ENCODE measurements at places on chromosomes 7 and 10.

DNA sequence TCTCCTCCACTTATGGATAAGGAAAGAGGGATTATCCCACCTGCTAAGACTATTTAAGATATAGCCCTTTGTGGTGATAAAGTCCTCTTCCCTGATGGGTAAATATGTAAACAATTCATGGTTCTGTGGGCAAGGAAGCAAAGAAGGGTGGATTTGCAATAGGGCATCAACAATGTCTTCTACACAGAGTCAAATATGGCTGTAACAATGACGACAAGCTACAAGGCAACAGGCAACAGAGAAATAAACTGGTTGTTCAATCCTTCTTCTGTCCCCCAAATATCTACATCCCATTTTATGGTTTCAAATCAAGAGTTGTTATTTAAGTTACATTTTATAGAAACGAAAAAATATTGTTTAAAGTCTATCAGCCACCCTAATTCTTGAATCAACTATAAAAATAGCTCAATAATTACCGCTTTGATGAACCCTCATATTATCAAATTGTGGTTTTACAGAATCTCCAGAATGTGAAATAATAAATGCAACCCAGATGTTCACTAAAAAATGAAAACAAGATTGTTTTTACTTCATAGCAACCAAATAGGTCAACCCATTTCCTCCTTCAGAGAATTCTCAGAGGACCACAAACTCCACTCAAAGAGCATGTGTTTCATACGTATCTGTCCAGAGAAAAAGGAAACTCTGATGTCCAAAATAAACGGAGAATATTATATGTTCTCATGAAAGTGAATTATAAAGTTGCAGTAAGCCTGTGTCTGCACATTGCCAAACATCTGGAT is 13.8 kb downstream of the CYTH3 start:
- peak; percentile 74 for DNase-seq

DNA sequence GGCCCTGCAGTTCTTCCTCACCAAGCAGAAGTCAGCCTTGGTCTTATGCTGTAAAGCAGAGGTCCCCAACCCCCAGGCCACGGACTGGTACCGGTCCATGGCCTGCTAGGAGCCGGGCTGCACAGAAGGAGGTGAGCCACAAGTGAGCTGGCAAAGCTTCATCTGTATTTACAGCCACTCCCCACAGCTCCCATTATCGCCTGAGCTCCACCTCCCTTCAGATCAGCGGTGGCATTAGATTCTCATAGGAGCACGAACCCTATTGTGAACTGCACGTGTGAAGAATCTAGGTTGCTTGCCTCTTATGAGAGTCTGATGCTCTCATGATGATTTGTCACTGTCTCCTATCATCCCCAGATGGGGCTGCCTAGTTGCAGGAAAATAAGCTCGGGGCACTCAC is 87.6 kb upstream of the NEBL start:
- DNase-seq = no peak

- DNase-seq = no peak
Observed at GRCh38 chr10:111890046-111890445, 293.5 kb downstream of the GPAM start.

GRCh38 chr7:55484241-55484640 is 88.1 kb downstream of the VOPP1 start:
- DNase-seq = no peak

DNA sequence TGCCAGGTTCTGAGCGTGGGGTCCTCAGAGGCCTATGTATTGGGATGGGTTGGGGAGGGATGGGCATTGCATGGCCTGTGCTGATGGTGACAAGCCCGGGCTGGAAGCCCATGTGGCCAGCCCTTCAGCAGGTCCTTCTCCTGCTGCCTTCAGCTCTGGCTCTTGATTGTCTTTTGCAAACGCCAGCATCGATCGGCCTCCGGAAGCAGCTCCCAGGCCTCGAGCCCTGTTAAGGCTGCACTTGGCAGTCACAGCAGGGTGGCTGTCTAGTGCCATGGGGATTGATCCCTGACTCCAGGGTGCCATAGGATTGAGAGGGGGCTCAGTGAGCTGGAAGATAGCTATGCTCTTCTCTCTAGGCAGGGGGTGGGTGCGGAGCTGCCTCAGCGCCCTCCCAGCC is 51.4 kb downstream of the CDH23 start:
- no peak for DNase-seq

- no peak for DNase-seq
Observed at GRCh38 chr10:131920151-131920550, 19.3 kb downstream of the PPP2R2D start.

DNA sequence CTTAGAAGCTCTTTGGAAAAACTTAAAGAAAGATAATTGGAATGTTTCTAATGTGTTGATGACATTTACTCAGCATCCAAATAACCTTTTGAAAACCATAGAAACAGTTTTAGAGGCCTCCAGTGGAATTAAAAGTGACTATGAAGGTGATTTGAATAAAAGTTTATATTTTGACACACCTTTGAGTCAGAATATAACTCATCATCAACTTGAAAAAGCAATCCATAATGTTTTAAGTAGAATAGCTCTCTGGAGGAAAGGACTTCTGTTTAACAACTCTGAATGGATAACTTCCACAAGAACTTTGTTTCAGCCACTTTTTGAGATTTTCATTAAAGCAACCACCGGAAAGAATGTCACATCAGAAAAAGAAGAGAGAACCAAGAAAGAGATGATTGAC is 108.2 kb downstream of the ABCA13 start:
- no peak for DNase-seq

- DNase-seq = peak; percentile 45
Observed at GRCh38 chr10:44960088-44960460, 472 bp downstream of the RASSF4 start.

DNA sequence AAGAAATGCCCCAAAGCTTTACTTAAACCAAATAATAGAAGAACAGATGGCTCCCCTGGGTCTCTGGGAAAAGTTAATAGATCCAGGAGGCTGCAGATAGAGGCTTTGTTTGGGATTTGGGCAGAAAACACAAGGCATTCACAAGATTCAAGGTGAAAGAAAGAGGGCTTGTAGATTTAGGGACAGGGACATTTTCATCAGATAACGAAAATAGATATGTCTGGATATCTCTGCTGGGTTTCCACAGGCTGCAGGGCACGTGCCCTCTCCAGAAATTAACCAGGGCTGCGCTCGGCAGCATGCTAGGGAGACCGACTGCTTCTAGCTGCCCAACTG is 14.9 kb downstream of the CARD11 start:
- no peak for DNase-seq

- DNase-seq = no peak
Observed at GRCh38 chr7:29228289-29229011, 33.9 kb downstream of the CHN2 start.

- DNase-seq = no peak
Observed at GRCh38 chr7:45401155-45401554, 173.0 kb upstream of the ADCY1 start.

DNA sequence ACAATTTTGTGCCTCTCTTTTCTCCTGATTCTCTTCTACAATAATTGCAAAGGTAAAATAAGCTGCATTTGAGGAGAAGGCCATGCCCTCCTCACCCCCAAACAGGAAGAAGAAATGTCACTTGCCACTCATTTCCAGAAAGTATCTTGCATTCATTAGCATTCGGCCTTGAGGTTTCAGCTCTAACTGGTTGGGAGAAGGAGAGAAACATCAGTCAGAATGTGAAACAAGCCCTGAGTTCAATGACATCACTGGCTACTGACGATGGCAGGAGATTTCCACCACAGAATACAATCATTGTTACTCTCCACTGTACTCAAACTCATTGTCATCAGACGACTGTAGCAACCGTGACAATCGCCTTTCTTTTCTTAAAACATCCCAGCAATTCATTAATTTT is 72.8 kb downstream of the PRKCQ start:
- no peak for DNase-seq

- no peak for DNase-seq
Observed at GRCh38 chr7:102424129-102424551, 9.2 kb upstream of the ORAI2 start.

GRCh38 chr10:131630772-131631258 is 270.0 kb upstream of the PPP2R2D start:
- DNase-seq = no peak

DNA sequence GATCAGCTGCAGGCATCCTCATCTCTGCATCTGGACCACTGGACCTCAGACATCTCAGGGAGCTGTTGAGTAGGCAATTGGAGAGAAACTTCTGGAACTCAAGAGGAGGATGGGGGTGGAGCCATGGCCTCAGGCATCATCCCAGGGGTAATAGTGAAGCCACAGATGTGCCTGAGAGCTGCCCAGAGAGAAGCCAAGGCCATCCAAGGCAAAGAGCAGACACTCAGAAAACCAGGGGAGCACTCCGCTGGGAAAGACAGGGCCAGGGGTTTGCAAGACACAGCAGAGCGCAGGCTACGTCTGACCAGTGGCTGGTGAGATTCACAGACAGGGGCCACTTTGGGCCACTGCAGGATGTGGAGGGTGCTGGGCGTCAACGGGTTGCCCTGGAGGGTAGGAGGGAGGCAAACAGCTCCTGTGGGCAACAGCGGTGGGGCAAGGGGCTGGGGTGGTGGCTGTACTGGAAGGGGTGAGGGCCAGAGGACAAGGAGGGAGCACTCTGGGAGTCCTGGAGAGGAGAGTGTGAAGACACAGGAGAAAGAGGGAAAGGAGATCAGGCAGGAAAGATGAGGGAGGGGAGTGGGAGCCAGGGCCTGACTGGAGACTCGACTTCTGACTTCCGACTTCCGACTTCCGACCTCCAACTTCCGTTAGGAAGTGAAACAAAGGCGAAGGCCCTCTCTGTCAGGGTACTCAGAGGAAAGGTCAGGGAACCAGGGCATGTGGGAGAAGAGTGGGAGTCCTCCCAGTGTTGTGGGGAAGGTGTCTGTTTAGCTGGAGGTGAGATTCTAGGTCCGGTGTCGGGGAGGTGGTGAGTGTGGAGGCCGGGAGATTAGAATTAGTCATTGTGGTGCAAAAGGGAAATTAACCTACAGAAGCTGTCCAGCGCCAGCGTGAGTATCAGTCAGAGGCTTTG is 69.7 kb upstream of the ANTXRL start:
- DNase-seq = no peak

DNA sequence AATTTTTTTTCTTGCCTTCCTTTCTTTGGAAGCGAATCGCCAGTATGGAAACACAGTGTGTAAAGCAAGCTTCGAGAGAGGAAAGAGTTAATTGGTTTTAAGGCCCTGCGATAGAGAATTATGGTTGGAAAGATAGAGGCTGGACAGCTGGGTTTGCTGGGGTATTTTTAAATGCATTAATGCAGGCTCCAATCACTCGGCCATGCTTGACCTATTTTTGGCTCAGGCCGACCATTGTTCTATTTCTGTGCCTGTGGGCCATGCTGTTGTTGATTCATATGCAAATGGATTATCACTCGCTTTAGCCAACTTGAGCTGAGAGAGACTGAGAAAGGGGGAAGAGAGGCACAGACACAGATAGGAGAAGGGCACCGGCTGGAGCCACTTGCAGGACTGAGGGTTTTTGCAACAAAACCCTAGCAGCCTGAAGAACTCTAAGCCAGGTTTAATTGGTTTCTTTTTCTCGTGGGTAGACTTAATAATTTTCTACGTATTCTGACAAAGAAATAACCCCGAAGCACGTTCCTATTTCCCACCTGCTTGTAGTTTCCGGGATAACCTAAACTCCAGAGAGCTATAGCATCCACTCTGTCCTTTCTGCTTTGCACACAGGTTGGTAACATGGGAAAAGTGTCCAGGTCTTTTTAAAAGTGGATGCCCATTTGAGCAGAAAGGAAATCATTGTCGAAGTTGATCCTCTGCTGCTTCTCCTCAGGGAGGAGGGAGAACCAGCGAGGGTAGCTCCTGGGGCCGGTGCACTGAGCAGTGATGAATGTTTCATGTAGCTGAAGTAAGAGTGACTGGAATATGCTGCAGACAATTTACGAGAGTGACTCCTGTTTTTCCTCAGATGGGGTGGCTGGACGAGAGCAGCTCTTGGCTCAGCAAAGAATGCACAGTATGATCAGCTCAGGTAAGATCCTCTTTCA is at the start of gene HDAC9:
Gene HDAC9 (plus strand): TSS at position 338 of the 929 bp plus-strand sequence. CDS start 554 bp downstream, at position 892.
- DNase-seq = peak; percentile 64

GRCh38 chr10:116209781-116210180 is 63.2 kb downstream of the GFRA1 start:
- no peak for DNase-seq

- DNase-seq = no peak
Observed at GRCh38 chr7:102393467-102393866, 2.7 kb upstream of the PRKRIP1 start.

DNA sequence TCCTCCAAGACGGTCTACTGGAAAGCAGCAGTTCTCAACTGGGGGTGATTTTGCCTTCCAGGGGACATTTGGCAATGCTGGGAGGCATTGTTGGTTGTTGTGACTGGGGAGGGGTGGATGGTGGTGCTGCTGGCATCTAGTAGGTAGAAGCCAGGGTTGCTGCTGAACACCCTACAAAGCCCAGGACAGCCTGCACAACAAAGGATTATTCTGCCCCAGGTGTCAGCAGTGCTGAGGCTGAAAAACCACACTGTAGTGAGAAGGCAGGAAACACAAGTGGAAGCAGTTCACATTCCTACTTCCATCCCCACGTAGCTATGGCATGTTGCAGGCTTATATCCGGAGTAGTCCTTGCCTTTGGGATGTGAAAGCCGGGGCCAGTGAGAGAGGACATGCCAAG is 86.9 kb downstream of the AOAH start:
- no peak for DNase-seq

- no peak for DNase-seq
Observed at GRCh38 chr7:15204421-15204820, 301.9 kb upstream of the DGKB start.

DNA sequence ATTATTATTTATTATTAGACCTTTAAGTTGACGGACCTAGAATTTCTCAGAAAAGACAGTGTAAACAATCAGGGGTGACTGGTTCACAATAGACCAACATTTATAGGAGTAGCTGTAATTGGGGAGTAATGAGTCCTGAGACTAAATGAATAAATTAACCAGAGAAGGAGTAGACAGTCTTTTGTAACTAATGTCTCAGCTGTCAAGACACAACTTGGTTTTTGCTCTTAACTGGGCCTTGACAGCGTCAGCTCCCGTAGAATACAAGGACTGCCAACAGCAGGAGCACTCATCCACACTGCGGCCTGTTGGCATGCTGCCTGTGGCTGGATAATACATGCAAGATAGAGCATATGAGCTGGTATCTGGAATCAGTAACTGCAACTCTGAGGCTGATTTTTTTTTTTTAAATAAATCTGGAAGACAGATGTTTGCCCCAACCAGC is 123.9 kb downstream of the CACNA2D1 start:
- peak; percentile 84 for DNase-seq

- peak; percentile 2 for DNase-seq
Observed at GRCh38 chr7:30240106-30240800, 44.1 kb upstream of the ZNRF2 start.

DNA sequence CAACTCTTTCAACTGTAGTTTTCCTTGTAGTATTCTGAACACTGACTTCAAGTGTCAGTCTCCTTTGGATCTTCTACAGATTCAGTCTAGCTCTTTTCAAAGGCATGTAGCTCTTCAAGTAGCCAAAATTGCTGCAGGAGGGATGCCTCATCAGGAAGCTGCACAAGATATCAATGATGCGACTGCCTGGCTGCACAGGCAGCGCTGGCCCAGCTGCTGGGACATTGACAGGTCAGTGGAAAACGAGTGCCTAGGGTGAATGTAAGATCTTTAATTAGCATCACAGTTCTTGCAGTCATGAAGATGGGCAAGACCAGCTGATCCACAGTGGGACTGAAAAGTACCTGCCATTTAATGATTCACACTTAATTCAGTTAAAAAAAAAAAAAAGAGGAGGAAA is 167.6 kb downstream of the ANK3 start:
- DNase-seq = no peak
